A673 (cell line): ENCODE measurements at places on chromosomes 12 and 14. TPM values are rescaled to one million over a fixed set of nuclear protein-coding genes. Genes with fewer than 3 reads are reported as not detected.

The NID2 gene
- 12.6 and 20.3 TPM in 2 replicates for total RNA-seq

The KIF5A gene
- total RNA-seq: 2.1 and 3.3 TPM in 2 replicates

The RBMS2 gene
- total RNA-seq: 29.7 and 37.5 TPM in 2 replicates

The TSPAN31 gene
- 8.9 and 24.6 TPM in 2 replicates for total RNA-seq

GRCh38 chr12:33488036-33488435, 48.4 kb upstream of the SYT10 start:
- H3K4me1 ChIP-seq: no peaks in the 10 kb centered on the region
- H3K27ac ChIP-seq: no peak overlapping the region
- no peaks in the 10 kb centered on the region for H3K36me3 ChIP-seq
- H3K4me3 ChIP-seq: no peak overlapping the region

DNA sequence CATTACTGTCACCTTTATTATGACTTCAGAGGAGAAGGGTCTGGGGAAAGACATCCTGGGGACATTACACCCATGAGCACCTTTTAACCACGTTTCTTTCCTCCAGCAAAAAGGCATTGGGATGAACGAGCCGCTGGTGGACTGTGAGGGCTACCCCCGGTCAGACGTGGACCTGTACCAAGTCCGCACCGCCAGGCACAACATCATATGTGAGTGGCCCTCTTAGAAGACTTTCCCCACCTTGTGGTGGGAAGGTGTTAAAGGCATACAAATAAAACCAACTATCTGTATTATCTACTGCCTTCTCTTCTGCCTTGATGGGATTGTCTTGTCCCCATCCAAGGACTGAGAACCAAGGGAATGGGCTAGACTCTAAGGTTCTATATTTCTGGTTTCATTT, 6.0 kb downstream of the PSMD9 start:
- H3K27me3 ChIP-seq: no peaks in the 10 kb centered on the region
- H3K4me3 ChIP-seq: no peak overlapping the region

DNA sequence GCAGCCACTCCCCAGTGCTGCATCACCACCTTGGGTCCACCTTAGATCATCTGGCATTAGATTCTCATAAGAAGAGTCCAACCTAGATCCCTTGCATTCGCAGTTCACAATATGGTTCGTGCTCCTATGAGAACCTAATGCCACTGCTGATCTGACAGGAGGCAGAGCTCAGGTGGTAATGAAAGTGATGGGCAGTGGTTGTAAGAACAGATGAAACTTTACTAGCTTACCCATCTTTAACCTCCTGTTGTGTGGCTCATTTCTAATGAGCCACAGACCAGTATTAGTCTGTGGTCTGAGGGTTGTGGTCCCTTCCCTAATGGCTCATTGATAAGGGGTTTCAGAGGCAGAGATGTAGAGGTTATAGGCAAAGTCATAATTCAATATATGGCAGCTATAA, 615.9 kb upstream of the MIS18BP1 start:
- no peaks in the 10 kb centered on the region for H3K4me1 ChIP-seq
- no peak overlapping the region for H3K4me3 ChIP-seq
- H3K27ac ChIP-seq: no peak overlapping the region
- DNase-seq: no peak
- no peaks in the 10 kb centered on the region for H3K27me3 ChIP-seq

DNA sequence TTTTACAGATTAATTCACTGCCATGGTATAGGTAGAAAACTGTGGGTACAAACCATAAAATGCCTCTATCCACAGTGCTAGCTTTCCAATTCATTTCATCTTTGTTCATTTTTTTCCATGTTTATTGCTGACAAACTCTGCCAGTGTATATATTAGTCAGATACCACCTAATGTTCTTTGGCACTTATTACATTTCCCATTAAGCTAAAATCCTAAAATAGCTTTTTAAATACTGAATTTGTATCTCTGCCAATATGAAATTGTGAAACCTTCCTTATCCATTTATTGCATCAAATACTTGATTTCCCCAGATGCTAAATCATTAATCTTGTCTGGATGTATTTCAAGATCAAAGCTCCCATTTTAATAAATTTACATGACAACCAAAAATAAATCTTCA, 150.1 kb upstream of the FSCB start:
- H3K27ac ChIP-seq: peak overlapping the region; percentile 65
- DNase-seq: peak; percentile 76
- peaks cover 43% of the 10 kb centered on the region for H3K4me1 ChIP-seq
- H3K27me3 ChIP-seq: no peaks in the 10 kb centered on the region
- no peak overlapping the region for H3K4me3 ChIP-seq

DNA sequence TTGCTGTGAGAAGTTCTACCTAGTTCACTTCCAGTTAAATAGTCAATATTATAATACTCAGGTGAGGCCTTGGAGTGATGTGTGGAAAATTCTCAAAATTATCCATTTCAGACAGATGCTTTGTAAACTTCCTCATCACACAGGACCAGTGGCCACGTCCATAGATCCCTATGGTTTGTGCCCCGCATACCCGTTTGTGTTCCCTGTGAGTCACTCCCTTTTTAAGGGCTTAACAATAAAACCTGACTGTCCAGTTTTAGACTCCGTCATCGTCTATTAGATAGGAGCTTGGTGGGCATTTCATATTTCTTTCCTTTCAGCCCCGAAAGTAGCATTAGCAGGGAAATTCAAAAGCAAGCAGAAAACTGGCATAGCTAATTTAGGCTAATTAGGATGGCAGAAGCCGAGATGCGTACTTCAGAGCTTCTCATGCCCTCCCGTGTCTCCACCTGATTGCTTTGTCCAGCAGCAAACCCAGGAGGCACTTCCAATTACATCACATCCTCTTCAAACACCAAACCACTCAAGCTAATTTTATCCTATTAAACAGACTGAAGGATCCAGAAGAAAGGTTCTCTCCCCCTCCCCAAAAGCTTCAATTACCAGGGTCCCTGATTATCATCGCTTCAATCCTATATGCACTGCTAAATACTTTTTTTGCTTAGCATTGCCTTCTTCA, 186.6 kb upstream of the OTX2 start:
- no peak overlapping the region for H3K27ac ChIP-seq
- DNase-seq: no peak
- no peak overlapping the region for H3K4me3 ChIP-seq
- no peaks in the 10 kb centered on the region for H3K27me3 ChIP-seq
- peaks cover 27% of the 10 kb centered on the region for H3K4me1 ChIP-seq

- peaks cover 31% of the 10 kb centered on the region for H3K4me1 ChIP-seq
- no peak overlapping the region for H3K4me3 ChIP-seq
- H3K27ac ChIP-seq: no peak overlapping the region
Observed at GRCh38 chr14:67618617-67619063, 1.1 kb upstream of the ARG2 start.

GRCh38 chr12:52175371-52176350, 16.2 kb downstream of the KRT80 start:
- no peak overlapping the region for H3K4me3 ChIP-seq
- no peaks in the 10 kb centered on the region for H3K27me3 ChIP-seq
- H3K4me1 ChIP-seq: peaks cover 18% of the 10 kb centered on the region
- H3K36me3 ChIP-seq: no peaks in the 10 kb centered on the region
- DNase-seq: peak; percentile 84
